Stimulated activated CD8-positive, alpha-beta memory T cell treated with anti-CD3 and anti-CD28 coated beads, Interleukin-2, amount 100 ng/mL, for 1 hour (primary cell): ENCODE measurements at places on chromosomes 2 and 18.

GRCh38 chr2:162915858-162916257, 77.3 kb upstream of the KCNH7 start:
- DNase-seq, result no peak

GRCh38 chr18:1604751-1605150, 700.1 kb downstream of the ADCYAP1 start:
- DNase-seq, result no peak

GRCh38 chr18:11112286-11112685, 37.1 kb downstream of the PIEZO2 start:
- no peak for DNase-seq

GRCh38 chr18:47986620-47987387, 56.3 kb upstream of the SMAD2 start:
- no peak for DNase-seq

- DNase-seq, result no peak
These were observed 205.5 kb upstream of the REV1 start for GRCh38 chr2:99695130-99695943.

GRCh38 chr2:135093670-135094330, 41.7 kb downstream of the RAB3GAP1 start:
- no peak for DNase-seq

DNA sequence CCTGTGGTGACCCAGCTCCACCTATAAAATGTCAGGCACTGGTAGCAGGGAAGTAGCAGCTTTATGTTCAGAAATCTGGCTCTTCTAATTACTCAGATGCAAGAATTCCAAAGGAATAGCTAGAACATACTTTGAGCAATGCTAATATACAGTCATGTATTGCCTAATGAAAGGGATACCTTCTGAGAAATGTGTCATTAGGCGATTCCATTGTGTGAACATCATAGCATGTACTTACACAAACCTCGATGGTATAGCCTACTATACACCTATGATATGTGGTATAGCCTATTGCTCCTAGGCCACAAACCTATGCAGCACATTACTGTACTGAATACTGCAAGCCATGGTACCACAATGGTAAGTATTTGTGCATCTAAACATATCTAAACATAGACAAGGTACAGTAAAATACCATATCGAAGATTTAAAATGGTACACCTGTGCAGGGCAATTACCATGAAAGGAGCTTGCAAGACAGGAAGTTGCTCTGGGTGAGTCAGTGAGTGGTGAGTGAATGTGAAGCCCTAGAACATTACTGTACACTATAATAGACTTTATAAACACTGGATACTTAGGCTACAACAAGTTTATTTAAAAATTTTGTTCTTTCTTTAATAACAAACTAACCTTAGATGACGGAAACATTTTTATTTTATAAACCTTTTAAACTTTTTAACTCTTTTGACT, 50.3 kb upstream of the ETAA1 start:
- DNase-seq, result no peak

DNA sequence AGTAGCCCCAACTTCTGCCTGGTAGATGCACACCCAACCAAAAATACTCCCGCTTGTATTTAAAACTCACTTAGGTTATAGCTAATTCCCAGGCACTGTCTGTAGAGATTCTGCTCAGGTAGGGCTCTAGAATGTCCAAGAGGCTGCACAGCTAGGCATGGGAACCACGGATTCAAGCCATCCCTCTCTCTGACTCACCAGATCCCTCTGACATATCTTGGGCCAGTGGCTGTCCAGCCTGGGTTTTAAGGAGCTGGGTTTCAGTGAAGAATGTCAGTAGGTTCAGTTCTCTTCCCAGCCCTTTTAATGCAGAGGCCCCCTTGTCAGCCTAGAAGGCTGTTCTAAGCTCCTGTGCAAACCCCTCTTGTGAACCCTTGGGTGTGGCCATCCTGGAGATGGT, 15.9 kb upstream of the IL1R1 start:
- no peak for DNase-seq

- no peak for DNase-seq
These were observed 106.7 kb downstream of the XRCC5 start for GRCh38 chr2:216215658-216216390.

- no peak for DNase-seq
These were observed 205.1 kb upstream of the TNP1 start for GRCh38 chr2:217065012-217065290.

GRCh38 chr2:184113696-184114403, 484.5 kb upstream of the ZNF804A start:
- DNase-seq, result no peak

DNA sequence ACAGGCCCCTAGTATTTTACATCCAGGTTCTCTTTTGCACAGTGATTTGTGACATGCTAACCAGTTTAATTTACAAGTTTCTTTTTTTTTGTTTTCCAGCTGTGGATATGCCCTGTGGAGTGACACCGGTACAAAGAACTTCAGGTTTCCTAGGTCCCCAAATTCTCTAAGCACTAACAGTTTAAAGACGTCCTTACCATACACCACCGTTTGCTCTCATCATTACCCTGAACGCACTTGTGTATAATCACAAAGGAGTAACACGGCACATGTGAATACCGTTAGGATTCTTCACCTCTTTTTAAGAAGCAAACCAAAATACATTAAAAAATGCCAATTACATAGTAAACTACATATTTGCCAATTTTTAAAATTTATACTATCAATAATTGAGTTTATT, 853 bp downstream of the LANCL1 start:
- DNase-seq, result no peak

GRCh38 chr2:174376967-174377366, 18.6 kb upstream of the SCRN3 start:
- DNase-seq, result no peak

DNA sequence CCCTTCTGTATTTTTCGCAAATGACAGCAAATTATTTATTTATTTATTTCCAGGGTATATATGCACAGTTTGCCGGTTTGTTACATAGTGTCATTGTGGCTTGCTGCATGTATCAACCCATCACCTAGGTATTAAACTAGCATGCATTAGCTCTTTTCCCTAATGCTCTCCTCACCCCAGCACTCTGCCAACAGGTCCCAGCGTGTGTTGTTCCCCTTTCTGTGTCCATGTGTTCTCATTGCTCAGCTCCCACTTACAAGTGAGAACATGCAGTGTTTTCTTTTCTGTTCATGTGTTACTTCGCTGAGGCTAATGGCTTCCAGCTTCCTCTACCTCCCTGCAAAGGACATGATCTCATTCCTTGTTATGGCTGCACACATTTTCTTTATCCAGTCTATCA, 592.3 kb downstream of the TRIB2 start:
- no peak for DNase-seq

GRCh38 chr2:99880148-99880963, 262.0 kb downstream of the AFF3 start:
- DNase-seq, result no peak

DNA sequence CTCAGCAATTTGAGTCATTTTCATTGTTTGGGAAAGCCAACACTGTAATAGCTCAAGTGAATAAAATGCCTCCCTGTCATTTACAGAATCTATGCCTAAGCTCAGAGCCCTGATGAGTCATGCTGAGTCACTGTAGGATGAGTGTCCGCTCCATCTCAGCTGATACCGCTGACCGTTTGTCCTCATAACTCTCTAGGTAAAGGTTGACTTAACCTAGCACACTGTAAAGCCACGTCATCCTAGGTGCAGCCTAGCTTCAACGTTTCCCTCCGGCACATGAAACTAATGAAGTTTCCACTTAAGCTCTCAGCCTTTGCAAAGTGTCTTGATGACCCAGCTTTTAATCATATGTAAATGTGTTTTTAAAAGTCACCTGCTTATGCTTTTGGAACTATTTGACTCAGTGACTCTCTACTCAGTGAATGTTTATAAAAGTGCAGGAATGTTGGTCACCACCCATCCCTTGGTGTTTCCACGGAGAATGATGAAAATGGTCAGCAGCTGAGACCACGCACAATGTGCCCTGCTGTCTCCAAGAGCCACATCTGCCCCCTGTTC, 154.0 kb downstream of the PMAIP1 start:
- no peak for DNase-seq

GRCh38 chr2:37585295-37585908, 86.0 kb downstream of the CDC42EP3 start:
- no peak for DNase-seq

GRCh38 chr2:225038231-225038523, 4.1 kb downstream of the DOCK10 start:
- no peak for DNase-seq

GRCh38 chr2:190376591-190377245, 31.4 kb upstream of the MFSD6 start:
- DNase-seq, result no peak

GRCh38 chr2:167504061-167504460, 615.8 kb downstream of the XIRP2 start:
- no peak for DNase-seq

DNA sequence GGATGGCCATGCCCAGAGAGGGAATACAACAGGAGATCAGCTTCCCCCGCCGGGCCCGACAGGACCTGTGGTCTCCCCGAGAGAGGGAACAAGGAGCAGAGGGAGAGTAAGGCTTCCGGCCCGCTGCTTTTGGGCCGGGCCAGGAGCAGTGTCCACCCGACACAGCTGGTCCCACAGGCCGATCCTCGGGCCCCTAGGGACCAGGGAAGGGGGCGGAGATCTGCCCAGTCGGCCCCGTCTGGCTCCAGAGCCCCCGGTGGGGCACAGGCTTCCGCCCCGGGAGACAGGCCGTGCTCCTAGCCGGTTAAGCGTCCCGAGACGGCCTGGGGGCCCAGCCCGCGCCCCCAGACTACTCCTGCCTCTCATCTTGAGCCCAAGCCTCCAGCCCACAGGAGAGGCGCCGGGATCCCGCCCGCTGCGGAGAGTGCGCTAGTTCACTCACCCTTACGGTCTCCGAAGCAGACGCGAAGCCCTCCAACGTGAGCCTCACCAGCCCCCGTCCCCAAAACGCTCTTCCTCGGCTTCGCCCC, at the start of gene MCFD2:
Gene MCFD2 (minus strand): TSS at position 526 of the 530 bp plus-strand sequence. CDS start 6,635 bp downstream, outside the sequence.
- no peak for DNase-seq

DNA sequence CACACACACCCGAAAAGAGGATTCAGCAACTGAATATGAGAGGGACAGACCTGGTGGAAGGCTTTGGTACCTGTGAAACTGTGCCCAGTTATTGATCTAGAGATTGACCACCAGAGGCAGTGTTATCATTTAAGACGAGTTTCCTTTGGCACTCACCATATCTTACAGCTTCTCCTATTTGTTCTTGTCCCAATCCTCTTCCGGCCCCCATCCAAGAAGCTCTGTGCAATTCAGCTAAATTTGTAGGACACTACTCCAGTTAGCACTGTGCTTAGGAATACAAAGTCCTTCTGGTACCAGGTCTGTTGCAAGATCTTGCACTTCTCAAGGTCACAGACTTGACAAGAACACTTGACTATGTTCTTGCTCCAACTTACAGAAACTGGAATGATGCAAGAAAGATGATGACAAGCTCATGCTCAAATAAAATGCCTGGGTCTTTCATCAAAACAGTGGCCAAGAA, 177.7 kb downstream of the TMEM247 start:
- DNase-seq, result no peak

GRCh38 chr2:189179570-189179950, at the start of gene COL5A2:
Gene COL5A2, minus strand, starts transcription at chr2:189179761. Its CDS starts 157 bp downstream, at chr2:189179604.
- DNase-seq, result no peak

DNA sequence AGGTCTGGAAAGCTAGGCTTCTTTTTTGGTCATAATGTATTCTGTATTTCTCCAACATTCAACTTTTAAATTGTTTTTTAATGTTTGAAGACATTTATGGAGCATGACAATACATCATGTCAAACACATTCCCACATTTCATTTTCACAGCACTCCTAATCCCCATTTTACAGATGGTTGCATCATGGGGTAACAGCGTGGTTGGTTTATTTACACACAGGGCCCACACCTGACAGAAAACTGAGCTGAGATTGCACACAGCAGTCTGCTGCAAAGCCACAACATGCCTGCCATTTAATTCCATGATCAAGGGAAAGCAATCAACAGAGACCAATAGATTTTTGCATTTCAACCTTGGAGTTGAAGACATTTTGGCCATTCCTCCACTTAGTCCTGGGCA, 335.7 kb upstream of the MGAT5 start:
- DNase-seq, result no peak

DNA sequence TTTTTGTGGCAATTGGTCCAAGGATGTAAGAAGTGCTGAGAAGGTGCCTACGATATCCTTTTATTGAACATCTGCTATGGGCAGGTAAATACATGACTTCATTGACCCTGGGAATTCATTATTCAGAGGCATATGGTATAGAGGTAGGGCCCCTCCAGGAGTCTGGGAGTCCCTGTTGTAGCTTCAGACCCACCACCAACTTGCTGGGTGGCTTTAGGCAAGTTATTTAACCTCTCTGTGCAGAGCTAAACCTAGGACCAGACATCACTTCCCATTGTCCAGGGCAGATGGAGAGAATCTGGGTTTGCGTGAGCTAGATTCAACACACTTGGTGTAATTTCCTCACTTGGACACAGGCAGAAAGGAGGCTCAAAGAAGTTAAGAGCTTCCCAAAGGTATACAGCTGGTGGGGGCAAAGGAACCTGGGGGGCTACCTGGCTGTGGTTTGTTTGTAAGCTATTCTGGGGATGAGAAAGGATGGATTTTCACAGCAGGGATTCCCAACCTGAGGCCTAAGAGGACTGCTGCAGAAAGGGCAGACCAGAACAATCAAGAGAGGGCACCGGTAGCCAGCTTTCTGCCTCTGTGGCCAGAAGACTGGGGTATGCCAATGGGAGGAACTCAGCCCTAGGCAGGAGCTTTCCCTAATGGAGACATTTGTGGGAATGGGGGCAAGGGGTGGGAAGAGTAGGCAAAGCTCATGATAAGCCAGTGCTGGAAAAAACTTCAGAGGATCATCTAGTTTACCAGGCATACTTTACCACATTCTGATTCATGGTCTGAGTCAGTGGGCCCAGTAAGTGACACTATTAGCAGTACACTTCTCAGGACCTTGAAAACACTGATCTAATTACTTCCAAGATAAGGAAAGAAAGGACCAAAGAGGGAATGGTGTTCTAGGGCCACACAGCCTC, 102.7 kb upstream of the SMAD2 start:
- no peak for DNase-seq

DNA sequence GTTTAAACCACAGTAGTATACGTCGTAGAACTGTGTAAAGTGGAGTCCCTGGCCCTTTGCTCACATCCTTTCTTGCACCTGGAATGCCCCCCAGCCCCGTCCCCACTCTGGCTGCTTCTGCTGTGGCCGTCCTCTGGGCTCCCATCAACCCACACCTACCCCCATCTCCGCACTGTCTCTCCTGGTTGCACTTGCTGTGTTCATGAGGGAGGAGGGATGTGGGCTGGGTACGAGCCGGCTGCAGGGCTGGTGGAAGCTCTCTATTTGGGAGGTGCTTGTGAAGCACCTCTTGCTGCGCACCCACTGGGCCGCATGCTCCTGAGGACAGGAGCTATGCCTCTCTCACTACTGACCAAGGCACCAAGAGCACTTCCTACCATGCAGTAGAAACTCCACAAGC, 5.1 kb downstream of the OR6B3 start:
- DNase-seq, result no peak

DNA sequence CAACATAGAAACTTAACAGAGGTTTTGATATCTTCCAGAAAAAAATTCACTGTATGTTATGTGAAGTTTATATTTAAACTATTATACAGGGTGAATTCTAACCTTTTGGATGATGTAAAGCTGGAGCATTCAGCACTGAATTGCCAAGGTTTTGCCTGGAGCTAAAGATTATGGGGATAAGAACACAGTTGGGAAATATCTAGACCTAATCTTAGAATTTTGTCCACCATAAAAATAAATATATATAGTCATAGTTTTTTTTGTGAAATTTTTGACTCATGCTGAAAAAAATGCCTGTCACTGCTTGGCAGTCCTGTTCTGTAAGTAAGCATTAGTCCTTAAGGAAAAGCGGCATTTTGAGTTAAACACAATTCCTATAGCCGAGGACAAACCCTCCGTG, 339.3 kb upstream of the TMEFF2 start:
- no peak for DNase-seq
